ENCODE measurements at places on chromosomes 6 and 20.
A peak's percentile ranks its signal among the peaks of the same experiment; 100 is the strongest.

DNA sequence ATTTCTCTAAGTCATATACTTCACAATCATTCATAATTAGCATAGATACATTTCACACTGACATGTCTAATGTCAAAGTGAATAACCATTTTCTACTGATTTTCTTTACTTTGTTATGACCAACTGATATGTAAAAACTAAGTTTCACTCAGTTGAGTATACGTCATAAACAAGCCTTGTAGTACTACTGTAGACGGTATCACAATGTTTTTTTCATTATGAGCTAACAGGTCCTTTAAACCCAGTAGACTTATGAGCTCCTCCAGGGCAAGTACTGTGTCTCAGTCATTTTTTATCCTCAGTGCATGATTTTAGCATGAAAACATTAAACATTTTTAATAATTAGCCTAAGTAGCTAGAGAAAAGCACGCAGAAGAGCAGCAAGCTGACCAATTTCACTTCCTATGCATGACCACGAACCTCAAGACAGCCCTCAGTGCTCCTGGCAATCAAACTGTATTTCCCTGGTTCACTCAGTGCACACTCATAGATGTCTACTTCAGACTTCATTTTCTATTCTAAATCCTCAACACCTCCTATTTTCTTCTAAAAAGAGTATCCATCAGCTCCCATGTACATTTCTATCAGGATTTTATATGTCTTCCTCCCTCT, 32.0 kb upstream of the TFAP2D start:
- no peak for DNase-seq

- DNase-seq = no peak
Observed at GRCh38 chr6:10276106-10276505, 138.8 kb downstream of the TFAP2A start.

- DNase-seq = no peak
Observed at GRCh38 chr6:30752157-30752927, 8.0 kb upstream of the IER3 start.

GRCh38 chr6:56093776-56094175, 153.6 kb downstream of the COL21A1 start:
- no peak for DNase-seq

- DNase-seq = no peak
Observed at GRCh38 chr6:111985202-111985731, 68.6 kb upstream of the CCN6 start.

GRCh38 chr6:26183237-26183580, 96.0 kb downstream of the HFE start:
- DNase-seq = no peak

DNA sequence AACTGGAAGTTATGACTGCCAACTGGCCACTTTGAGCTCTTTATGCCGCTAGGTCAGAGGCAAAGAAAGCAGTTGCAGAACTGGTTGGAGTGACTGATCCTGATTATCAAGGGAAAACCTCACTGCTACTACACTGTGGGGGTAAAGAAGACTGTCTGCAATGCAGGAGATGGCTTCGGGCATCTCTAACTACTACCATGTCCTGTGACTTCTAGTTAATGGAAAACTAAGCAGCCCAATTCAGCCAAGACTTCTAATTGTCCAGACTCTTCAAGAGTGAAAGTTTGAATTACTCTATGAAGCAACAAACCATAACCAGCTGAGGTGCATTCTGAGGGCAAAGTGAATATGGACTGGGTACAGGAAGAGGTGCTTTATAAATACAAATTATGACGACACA, 773.6 kb upstream of the SLC35B3 start:
- no peak for DNase-seq

DNA sequence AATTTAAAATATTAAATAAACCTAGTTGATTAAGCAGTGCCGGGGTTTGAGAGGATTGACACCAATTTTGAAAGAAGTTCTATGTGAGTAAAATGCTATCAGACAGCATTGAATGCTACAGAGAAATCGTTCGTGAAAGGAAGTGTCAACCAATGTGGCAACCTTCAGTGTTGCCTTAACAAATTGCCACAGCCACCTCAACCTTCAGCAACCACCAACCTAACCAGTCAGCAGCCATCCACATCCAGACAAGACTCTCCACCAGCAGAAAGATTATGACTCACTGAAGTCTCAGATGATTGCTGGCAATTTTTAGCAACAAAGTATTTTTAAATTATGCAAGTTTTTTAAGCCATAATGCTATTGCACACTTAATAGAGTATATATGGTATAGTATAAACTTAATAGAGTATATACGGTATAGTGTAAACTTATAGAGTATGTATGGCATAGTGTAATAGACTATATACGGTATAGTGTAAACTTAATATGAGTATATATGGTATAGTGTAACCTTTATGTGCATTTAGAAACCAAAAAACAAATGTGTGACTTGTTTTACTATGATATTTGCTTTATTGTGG, 65.3 kb upstream of the ID4 start:
- DNase-seq = no peak

DNA sequence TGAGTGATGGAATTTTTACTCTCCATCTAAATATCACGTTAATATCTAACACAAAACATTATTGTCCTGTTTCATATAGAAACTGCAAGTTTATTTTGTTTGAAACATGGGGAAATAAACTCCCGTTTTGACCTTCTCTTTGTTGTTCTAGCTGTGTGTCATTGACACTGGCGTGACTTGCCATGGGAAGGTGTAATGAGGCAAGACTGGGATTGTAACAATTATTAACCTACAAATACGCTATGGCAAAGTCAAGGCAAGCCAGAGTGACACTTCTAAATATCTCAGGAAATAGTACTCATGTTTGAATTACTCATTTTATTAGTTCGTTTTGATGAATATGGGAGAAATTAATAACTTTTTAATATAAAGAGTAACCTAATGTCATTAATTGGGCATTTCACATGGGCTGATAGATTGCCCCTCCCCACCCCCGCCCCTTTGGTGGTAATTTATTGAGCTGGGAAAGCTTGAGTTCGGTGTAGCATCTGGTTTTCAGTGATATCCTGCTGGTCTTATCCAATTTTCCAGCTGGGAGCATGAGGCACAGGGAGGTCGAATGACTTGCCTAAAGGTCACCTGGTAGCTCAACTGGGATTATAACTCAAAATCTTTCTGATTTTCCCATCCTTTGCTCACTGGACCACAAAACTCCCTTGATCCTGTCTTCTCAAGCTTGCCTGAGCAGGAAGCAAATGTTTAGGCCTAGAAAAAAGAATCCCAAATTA, 380.6 kb upstream of the JAG1 start:
- no peak for DNase-seq

GRCh38 chr20:38659597-38659880, 57.9 kb downstream of the ARHGAP40 start:
- DNase-seq = no peak

GRCh38 chr6:56488281-56488680, 154.4 kb downstream of the DST start:
- DNase-seq = no peak

DNA sequence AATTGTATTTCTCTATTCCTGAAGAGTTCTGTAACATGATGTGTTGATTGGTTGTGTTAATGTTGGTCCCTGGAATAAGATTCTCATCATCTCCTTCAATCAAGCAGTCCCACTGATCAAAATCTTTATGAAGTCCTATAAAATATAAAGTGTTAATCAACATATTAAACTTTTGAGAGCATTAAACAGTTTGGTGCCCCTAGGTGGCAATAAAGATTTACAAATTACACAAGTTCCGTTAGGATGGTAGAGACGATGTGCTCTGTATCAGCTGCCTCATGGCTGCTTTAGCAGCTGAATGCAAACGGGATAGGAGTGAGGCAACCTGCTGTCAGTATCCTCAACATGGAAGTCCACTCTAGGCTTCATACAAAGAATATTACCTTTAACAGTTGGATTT, 16.9 kb downstream of the TDRD6 start:
- DNase-seq = no peak

DNA sequence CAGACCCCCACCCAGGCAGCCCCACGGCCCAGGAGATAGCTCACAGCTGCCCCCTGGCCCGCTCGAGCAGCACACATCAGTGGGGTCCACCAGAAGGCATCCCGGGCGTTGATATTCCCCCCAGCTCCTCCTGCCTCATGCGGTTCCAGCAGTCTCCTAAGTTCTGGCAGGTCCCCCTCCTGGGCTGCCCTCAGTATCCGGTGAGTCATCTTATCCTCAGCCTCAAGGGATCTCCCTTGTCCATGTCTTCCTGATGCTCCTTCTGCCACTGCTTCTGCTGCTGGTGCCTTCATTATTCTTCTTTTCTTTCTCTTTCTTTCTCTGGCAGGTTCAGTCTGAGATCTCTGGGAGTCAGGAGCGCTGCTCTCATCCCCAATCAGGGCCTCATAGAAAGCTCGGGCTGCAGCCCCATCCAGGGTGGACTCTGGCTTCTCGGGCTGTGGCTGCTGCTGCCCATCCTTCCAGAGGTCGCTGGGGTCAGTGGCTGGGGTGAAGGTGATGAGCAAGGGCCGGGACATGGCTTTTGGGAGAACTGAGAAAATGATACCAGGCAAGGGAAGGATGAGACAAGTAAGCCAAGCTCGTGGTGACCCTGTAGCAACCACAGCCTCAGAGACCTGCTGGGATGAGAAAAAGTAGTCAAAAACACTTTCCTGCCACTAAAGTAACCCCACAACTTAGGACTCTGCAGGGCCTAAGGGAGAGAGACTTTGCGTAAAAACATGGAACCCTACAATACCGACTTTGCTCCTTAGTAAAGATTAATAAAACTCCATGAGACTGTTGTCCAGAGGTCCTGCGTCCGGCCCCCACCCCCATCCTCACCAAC, 622 bp downstream of the GPANK1 start:
- DNase-seq = no peak

DNA sequence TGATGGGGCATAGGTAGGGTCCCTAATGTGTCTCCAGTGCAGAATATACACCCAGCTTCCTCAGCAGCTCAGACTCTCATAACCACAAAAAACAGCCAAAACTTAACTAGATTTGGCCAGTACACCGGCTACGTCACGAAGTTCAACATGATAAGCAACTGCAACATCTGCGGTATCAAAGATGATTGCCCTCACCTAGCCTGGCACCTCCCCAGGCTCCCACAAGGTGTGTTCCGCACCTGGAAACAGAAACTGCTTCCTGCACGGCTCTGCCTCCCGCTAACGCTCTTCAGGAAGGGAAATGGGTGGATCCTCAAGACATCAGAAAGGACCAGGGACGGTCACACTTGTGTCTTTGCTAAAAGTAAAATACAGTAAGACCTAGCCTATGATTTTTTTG, 9.5 kb downstream of the TXNDC5 start:
- no peak for DNase-seq

DNA sequence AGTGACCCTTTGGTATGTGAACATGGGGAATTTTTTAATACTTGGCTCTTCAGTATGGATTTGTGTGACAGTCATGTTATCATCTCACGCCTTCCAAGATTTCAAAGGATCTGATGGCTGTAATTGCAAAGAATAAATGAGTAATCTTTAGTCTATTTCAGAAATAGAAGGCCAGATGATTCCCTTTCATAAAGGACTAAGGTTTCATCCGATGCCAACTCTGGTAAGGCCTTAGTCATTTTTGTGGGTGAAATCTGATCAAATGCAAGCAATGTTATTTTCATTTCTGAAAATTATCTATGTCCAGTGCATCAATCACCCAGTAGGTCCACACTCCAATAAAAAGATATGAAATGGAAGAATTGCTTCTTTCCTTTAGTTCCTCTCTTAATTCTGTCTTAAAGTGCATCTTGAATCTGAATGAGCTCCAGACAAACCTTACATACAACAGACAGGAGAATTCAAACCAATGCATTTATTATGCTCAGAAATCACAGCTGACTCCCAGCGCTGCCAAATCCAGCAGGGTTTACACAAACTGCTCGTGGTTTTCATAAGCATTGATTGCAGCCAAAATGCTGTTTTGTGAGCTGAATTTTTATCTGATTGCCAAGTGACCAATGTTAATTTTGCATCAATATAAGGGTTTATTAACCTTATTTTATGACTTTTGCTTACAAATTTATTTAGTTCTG, 565.2 kb upstream of the MARCKS start:
- DNase-seq = no peak

DNA sequence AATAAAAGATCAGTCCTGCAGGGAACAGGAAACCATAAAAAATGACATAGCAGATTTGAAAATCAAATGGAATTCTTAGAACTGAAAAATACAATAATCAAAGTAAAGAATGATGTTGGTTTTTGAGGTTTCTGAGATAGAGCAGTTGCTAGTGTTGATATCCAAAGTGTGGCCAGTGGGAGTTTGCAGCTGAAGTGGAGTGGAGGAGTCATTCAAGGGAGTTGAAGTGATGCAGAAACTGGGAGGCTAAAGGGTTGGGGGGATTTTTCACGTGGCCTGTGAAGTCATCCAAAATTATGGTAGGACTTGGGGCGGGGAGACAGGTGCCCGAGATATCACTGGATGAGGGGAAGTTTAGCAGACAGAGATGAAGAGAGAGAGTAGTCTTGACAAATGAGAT, 123.6 kb downstream of the CDC5L start:
- DNase-seq = no peak

DNA sequence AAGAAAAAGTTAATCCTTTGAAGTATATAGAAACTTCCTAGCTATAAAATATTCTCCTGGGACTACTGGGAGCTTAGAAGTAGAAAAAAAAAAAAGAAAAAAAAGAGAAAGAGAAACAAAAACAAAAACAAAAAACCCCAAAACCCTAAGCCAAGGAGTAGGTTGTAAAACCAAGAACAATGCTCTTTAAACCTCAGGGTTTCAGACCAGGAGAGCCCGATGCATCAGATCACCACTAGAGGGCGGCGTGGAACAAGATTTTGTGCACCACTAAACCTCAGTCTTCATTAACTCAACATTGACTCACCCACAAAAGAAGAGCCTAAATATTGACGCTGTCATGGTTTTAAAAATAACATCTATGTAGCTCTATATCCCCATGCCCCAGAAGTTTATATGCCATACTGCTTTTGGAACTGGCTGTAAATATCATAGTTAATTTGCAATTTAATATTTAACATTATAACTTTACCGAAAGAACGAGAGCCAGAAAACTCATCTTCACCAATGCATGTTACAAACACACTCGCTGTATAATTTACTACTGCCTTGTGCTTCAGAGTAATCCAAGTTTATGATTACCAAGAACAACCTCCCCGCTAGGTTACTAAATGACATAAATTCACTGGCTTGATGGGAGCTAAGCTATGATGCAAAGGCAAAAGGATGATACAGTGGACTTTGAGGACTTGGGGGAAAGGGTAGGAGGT, 19.2 kb downstream of the MCUR1 start:
- peak; percentile 80 for DNase-seq

- DNase-seq = peak; percentile 74
Observed at GRCh38 chr20:31722257-31723068, at the start of gene BCL2L1. BCL2L1 (minus strand) TSS chr20:31722868; CDS start chr20:31722218, 650 bp downstream.

DNA sequence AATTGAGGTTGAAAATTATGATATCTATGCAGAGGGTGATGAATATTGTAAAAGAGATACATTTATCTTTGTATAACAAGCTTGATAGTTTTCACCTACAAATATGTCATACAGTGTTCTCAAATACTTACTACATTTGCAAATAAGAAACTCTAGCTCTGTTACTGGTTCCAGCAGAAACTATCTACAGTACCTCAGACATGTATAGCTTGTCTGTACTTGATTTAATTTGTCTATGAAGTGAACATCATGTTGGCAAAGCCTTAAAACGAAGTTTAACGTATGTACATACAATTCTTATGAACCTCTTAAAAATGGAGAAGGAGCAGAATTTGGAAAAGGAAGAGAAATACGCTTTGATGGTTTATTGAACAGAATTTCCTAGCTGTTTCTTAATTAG, 201.4 kb upstream of the MARCKS start:
- DNase-seq = no peak

GRCh38 chr6:44430326-44430725, 42.8 kb downstream of the CDC5L start:
- no peak for DNase-seq
